ENCODE measurements at places on chromosomes 1 and 21. TPM values are rescaled to one million over a fixed set of nuclear protein-coding genes. Genes with fewer than 3 reads are reported as not detected.

The RPE65 gene
- total RNA-seq: not detected

The IRF6 gene
- total RNA-seq: 0.13 TPM

The ZNF648 gene
- not detected for total RNA-seq

The RSPO1 gene
- not detected for total RNA-seq

The AGBL4 gene
- total RNA-seq: not detected

The UQCRHL gene
- 1.5 TPM for total RNA-seq

The FAM72D gene
- total RNA-seq: 0.73 TPM

The STMN1 gene
- total RNA-seq: 238 TPM

The LRRC40 gene
- 16.2 TPM for total RNA-seq

The LCE2C gene
- not detected for total RNA-seq

DNA sequence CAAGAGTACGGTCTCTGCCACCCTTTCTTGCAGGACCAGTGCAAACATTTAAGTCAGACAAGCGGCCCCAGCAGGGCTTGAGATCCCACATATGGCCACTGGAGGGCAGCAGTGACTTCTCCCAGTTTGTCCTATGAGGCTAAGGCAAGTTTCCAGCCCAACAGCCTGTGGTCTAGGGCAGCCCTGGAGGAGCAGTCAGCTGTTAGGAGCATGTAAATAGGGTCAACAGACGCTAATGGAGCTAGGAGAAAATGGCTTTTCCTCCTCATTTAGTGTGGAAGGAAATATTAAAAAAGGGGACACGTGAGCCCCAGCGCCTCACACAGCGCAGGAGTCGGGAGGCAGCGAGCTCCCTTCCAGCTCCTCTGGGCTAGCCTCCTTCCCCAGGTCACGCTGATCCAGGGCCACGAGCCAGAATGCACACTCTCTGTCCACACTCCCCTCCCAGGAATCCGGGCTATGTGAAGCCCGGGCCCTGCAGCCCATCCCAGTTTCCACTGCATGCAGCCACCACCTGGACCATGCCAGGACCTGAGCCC lies 95.6 kb downstream of the LAMC2 start:
- DNase-seq: peak; percentile 95

DNA sequence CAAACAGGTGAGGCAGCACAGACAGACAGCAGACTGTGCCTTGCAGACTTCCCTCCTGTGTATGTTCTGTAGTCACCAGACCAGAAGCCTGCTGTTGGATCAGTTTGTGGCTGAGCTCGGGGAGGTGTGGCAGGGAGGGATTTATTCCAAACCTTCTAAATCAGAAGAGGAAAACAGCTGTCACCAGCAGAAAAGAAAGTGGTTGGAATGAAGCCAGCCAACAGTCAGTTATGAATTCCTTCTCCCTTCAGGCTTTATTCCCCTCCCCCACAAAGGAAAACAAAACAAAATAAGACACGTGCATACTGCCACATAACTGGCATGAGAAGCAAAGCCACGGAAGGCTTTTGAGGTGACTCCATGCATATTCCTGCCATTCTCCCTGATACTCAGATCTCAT lies 19.0 kb upstream of the PIGV start:
- no peak for DNase-seq

DNA sequence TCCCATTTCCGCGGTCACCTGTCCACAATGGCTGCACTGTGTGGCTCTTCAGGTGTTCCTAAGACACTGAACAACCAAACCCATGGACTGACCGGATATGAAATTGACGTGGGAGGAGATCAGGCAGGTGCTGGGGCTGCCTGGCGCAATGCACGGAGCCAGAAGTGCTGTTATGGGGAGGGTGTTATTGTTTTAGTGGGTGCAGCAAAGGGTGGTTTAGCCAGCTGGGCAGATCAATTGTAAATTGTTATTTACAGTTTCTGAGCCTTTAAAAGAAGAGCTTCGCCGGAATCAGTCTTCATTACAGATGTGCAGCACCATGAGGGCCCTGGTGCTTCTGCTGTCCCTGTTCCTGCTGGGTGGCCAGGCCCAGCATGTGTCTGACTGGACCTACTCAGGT lies at the start of gene CA6:
Gene CA6, plus strand, starts transcription at position 301 of the 400 bp plus-strand sequence. Its CDS starts 19 bp downstream, at position 320.
- DNase-seq: no peak

DNA sequence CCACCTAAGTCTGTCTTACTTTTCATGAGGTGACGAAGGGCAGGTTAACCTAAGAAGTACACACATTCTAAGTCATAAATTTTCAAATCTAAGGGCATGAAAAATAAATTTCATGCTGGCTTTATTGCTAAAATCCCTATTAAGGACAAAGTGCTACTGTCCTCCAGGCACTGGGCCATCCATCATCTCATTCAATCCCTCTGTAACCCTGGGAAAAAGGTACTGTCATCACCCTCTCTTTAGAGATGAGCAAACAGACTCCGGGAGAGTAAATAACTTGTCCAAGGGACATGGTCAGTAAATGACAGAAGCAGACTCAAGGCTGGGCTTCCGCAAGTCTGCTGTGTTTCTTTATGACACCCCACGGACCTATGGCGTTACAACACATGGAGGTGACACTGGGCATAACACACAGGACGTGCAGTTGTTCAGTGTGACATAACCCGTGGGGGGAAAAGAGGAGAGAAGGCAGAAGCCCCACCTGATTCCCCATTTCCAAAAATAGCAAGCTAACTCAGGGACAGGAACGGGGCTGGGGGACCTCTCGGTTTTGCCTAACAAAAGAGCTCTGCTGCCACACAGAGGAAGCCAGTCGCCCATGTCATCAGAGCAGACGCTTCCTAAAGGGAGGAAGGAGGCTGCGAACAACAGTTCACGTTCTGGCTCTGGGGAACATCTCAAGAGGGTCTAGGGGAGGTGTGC lies 12.5 kb upstream of the SRM start:
- DNase-seq: no peak

- DNase-seq: no peak
These were observed 15.0 kb upstream of the CDC42 start for GRCh38 chr1:22037520-22037919.

GRCh38 chr1:167707942-167708341 lies 13.8 kb upstream of the MPZL1 start:
- peak; percentile 23 for DNase-seq

DNA sequence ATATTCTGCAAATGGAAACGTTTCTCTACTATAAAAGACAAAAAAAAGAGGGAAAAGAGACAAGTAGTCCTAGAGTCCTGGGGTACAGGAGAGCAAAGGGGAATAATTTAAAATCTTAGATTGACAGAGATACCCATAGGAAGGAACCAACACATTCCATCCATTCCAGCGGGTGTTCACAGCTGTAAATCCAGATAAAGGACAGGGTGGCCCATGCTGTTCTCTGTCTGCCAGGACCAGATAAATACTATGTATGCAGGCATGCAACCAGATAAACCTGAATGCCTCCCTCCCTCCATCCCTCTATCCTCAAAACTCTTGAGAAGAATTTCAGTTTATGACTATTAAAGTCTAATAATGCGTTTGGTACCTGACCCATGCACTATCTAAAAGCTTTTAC lies 131.8 kb downstream of the PTPN14 start:
- no peak for DNase-seq

DNA sequence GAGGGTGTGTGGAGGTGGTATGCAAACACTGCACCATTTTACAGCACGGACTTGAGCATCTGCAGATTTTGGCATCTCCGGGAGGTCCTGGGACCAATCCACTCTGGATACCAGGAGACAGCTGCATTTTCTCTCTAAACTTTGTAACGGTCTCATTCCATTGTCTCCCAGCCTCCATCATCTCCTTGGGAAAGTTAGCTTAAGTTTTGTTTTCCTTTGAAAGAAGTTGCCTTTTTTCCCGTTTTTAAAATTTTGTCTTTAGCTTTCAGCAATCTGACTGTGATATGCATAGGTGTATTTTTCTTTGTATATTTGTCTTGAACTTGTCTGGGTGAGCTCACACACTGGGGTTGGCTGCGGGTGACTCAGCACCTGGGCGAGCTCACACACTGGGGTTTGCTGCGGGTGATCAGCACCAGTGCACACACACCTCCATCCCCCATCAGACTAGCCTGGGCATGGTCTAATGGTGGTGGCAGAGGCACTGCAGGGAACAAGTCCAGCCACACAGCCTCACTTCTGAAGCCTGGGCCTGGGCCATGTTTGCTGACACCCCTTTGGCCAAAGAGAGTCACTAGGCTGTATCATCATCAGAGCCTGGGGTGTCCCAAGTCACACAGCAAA lies 32.1 kb upstream of the COL18A1 start:
- DNase-seq: no peak

- DNase-seq: no peak
These were observed 219.0 kb upstream of the NRIP1 start for GRCh38 chr21:15283789-15284188.

DNA sequence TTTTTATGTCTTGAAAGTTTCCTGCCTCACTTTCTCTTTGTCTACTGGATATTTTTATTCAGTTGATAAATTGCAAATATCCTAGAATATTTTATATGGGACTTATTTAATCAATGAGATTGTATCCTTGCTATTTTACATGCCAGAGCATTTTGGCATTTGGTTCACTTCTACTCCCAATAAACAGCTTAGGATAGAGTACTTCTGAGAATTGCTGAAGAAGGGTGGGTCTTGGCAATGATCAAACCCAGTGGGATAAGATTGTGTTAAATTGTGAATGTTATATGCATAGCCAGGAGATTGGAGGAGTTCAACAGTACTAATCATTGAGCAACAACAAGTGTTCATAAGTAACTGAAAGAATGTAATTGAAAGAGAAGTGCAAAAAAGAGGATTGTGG lies 60.1 kb downstream of the SDCCAG8 start:
- no peak for DNase-seq

GRCh38 chr1:19240673-19241538 lies 10.4 kb downstream of the EMC1 start:
- DNase-seq: no peak

- no peak for DNase-seq
These were observed 36.4 kb downstream of the PDC start for GRCh38 chr1:186424539-186424938.

DNA sequence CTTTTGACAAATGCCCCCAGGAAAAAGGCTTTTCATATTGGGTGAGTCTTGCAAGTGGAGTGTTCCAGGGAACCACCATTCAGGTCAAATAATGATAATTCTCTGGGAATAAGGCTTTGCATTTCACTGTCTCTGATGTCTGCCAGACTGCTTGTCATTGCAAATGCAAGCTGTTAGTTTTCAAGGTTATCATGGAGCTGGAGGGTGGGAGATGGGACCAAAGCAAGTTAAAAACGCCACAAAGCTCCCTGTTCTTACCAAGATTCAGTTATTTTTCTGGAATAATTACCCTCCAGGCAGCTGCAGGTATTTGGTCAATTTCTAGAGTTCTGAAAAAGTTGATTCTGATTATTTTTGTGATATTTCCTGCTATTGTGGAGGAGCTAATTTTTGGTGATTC lies 210.1 kb downstream of the GPR52 start:
- no peak for DNase-seq

GRCh38 chr21:35681946-35682345 lies 378.4 kb downstream of the SETD4 start:
- no peak for DNase-seq

GRCh38 chr21:29748391-29749167 lies 191.2 kb downstream of the GRIK1 start:
- DNase-seq: no peak

DNA sequence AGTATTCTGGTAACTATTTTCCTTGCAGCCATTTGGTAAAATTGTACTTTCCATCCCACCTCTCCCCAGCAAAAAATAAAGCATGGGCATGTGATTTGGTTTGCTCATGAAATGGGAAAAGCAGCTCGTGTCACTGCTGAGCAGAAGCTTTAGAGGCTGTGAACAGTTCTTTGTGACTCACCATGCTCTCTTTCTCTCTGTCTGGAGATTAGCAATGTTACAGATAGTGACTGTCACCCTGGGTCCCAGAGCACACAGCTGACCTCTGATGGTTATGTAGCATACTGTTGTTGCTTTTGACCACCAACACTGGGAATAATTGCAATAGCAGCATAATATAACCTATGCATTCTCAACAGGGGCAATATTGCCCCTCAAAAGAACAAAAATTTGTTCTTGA lies 70.6 kb downstream of the RGS2 start:
- no peak for DNase-seq

GRCh38 chr1:230251644-230252191 lies 174.4 kb downstream of the PGBD5 start:
- peak; percentile 74 for DNase-seq

- DNase-seq: no peak
These were observed 50.2 kb downstream of the GADD45A start for GRCh38 chr1:67735206-67735605.

GRCh38 chr1:57901208-57901919 lies 477.5 kb upstream of the DAB1 start:
- DNase-seq: no peak

DNA sequence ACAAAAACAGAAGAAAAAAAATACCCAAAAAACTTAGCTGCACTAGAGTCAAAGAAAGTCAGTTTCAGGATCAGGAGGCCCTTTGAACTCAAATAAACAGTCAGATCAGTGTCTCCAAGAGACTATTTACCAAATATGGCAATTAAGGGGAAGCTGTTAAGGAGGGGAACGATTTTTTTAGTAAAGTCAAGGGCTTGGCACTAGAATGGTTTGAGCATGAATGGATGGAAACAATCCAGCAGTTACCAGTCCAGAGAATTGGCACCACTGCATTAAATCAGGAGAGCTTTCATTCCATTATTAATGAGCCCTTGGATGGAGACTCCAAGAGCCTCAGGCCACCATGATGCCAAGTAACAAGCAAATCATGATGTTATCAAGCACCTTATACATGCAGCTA lies 7.2 kb downstream of the TRAPPC3 start:
- no peak for DNase-seq

GRCh38 chr1:88549536-88549935 lies 134.5 kb upstream of the PKN2 start:
- no peak for DNase-seq

GRCh38 chr1:107963601-107964335 lies 1.2 kb downstream of the VAV3 start:
- DNase-seq: no peak

DNA sequence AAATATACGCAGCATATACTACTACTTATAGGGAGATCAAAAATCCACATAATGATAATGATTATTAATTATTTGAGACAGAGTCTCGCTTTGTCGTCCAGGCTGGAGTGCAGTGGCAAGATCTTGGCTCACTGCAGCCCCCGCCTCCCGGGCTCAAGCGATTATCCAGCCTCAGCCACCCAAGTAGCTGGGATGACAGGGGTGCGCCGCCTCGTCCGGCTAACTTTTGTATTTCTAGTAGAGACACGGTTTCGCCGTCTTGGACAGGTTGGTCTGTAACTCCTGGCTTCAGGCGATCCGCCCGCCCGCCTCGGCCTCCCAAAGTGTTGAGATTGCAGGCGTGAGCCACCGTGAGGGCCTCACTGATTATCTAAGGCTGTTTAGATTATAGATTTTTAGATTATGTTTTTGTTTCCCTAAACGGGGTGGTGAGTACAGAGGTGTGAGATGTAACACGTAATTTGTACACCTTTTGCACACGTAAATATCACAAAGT lies 548 bp upstream of the SLC25A33 start:
- no peak for DNase-seq

DNA sequence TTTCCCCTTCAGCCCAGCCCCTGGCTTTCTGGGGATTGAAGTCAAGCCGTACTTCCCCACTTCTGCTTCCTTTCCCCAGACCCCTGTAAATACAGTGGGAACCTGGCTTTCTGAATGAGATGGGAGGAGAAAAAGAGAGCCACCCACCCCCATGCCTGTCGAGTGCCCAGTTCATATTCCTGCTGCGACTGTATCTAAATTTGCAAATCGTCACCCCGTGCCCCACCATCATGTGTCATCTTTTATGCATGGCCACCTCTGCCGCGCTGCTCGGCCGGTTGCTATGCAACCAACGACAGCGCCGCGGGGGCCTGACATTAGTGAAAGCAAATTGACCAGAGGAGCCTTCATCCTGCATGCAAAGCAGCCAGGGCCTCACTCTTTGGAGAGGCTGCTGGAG lies 143.0 kb downstream of the ELAVL4 start:
- DNase-seq: no peak
